IPS DF 19.7 (cell line): ENCODE measurements at places on chromosomes 1 and 21.

DNA sequence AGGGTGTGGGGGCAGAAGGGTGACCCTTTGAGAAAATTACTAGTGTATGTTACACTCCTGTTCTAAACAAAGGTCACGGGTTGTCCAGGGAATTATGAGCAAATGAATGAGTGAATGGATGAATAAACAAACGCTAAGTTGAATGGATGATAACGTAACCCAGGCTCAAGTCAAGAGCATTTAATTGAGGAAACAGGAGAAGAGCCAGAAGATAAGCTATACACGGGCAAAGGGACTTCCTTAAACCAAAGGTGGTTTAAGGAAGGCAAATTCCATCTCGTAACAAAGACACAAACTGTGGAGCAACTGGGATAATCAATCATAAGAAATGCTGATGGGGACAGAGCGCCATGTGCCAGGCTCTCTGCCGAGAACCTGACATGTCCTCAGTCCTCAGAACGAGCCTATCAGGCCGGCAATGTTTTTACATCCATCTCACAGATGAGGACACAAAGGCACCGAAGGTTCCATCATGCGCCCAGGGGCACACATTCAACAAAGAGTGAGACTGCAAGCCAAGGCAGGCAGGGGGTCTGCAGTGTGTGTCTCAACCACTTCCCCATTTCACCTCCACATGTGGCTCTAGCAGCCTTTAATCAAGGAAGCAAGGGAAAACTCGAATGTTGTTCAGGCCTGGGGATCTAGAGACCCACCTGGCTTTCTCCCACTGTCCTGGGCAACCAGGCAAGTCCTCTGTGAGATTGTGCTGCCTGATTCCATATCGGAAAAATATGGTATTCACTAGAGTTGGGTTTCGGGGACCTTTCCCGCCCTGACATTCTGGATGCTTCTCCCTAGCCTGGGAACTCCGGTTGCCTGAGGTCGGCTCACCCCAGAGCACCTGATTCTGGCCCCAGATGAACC is 126.8 kb upstream of the EDN2 start:
- DNase-seq = no peak

DNA sequence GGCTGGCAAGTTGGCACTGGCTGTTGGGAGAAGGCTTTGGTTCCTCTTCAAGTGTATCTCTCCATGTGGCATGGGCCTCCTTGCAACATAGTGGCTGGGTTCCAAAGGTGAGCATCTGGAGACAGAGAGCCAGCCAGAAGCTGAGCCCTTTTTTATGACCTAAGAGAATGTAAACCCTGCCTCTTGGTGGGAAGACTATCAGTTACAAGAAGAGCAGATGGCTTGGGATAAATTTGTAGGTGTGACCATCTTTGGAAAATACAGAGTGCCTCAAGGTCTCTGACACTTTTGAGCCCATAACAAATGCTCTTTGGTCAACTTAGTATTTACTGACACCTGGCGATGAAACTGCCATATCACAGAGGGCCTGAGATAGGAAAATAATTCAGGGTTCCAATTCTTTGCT is 31.4 kb upstream of the PRELP start:
- no peak for DNase-seq

- DNase-seq = no peak
Measured at GRCh38 chr1:114003431-114003830, 24.2 kb downstream of the OLFML3 start.

DNA sequence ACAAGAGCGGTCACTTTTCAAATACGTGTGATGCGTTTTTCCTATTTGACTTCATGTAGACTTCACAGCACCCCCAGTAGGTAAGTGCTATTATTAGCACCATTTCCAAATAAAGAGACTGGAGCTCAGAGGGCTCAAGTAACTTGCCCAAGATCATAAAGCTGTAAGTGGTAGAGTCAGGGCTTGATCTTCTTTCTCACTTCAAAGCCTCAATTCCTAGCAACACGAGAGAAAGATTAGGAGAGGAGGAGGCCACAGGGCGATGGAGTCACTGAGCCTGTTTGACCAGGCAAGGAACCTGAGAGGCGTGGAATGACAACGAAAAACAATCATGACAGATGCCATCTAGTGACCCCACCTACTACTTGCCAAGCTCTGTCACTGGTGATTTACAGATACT is 181.0 kb downstream of the FOXD2 start:
- no peak for DNase-seq

DNA sequence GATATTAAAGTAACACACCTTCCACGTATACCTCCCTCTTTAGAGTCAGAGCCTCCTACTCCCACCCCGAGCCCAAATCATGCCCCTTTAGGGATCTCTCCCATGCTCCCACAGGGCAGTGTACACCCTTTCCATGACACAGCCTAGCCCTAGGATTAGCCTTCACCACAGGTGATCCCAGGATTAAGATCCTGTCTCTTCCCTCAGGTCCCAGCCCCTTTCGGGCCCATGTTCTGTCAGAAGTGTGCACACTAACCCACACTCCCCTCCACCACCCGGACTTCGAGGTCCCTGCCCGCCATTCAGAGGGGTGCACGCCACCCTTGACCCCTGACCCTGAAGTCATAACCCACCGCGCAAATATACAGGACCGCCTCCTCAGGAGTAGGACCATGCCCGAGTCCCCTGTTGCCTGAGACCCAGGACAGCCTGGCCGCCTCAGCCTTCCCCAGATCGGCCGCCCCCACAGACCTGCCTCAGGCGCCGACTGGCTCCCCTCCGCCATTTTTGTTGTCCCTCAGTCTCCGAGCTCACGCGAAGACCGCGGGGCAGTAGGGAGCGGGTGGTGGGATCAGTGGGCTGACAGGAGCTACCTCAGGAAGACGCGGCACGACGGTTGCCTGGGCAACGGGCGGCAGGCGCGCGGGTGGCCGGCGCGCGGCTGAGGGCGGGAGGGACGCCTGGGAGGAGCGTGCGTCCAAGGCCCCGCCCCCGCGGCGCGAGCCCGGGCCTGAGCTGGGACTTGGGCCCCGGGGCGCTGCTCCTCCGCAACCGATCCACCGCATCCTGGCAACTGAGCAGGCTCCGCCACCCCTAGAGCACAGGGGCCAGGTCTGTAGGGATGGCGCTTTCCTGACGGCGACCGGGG is at the start of gene AGBL4:
AGBL4 (minus strand) TSS at position 663 of the 868 bp plus-strand sequence.
- DNase-seq = no peak

- peak; percentile 89 for DNase-seq
Measured at GRCh38 chr1:214317300-214317699, 36.3 kb downstream of the SMYD2 start.

DNA sequence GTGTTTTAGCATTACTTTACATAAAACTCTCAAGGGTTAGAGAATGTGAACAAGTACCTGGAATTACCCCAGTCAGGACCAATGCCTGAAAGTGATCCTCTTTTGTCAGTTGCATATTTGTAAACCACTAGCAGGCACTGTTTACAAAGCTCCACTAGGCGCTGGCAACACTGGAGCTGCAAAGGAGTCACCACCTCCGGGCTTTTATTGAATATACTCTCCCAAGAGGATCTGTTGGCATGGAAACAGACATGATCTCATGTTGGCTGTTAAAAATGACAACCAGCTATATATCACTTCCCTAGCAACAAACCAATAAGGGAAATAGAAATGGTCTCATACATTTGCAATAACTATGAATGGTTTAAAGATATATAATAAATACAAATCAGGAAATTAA is 116.0 kb downstream of the TTLL7 start:
- DNase-seq = no peak

- no peak for DNase-seq
Measured at GRCh38 chr21:28154121-28154520, 838.6 kb downstream of the LTN1 start.

DNA sequence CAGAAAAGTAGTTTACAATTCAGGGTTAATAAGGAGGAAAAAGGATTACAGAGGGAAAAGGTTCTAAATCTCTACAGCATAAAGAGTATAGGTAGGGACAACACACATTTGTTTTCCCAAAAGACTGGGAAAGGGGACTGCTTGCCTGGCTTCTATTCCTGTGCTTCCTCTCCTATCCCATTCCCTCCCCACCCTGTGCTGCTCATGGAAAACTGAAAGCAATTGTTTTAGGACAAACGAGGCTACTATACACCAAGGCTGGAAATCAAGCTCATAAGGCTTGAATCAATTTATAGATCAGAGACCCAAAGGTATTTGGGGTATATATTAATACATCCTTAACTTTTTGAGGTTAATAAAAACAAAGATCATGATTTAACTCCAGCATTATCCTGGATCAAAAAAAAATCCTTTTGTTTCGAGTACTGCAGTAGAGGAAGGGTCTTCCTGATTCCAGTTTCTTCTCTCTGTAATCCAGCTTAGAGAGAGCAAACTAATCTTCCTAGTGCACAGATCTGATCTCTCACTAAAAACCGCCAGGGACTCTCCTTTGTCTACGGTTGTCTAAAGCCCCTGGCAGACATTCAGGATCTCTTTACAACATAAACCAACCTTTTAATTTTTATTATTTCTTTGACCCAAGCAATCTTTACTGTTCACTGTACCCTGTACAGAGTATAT is 37.4 kb upstream of the A3GALT2 start:
- DNase-seq = no peak

DNA sequence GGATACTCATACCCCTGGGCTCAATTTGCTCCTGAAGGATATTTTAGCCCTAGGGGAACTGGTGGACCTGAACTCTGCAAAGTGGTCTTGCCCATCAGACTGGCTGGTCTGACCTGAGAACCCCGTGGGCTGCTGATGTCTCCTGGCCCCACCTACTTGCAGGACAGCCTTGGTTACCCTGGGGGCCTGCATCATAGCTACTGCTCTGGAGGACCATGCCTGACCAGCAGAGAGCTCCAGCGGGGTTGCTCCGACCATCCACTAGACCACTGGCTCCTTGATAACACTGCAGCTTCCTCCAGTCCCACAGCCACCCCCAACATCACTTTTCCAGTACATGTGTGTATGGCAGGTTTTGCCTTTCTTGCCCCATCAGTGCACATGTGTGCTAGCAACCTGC is 331.6 kb upstream of the BRINP3 start:
- no peak for DNase-seq

- no peak for DNase-seq
Measured at GRCh38 chr21:30289215-30289614, at the start of gene KRTAP25-1. KRTAP25-1 (minus strand) TSS chr21:30289514; CDS start chr21:30289490, 24 bp downstream.

DNA sequence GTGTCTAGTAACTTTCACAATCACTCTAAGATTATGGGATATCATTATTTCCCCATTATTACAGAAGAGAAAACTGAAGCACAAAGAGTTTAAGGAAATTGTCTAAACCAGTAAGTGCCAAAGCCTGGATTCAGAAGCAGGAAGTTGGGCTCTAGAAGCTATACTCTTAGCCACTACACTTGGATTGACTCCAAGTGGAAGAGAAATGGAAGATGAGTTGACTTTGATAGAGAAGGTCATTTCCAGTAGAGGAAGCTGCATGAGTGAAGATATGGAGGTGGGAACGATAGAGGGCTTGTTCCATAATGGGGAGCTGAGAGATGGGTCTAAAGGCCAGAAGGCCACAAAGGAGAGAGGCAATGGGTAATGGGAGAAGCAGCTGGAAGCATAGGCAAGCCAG is 11.7 kb upstream of the TDRD10 start:
- DNase-seq = no peak

GRCh38 chr1:234592240-234592639 is 17.7 kb downstream of the IRF2BP2 start:
- DNase-seq = no peak

GRCh38 chr1:89523572-89524368 is 859 bp upstream of the LRRC8B start:
- no peak for DNase-seq

- no peak for DNase-seq
Measured at GRCh38 chr21:31470896-31471694, 127.0 kb upstream of the TIAM1 start.

GRCh38 chr1:56578138-56578962 is 1.0 kb downstream of the PLPP3 start:
- no peak for DNase-seq

- no peak for DNase-seq
Measured at GRCh38 chr1:54681358-54681757, 34.3 kb upstream of the TTC4 start.

GRCh38 chr1:228166170-228166936 is 749 bp downstream of the IBA57 start:
- no peak for DNase-seq

DNA sequence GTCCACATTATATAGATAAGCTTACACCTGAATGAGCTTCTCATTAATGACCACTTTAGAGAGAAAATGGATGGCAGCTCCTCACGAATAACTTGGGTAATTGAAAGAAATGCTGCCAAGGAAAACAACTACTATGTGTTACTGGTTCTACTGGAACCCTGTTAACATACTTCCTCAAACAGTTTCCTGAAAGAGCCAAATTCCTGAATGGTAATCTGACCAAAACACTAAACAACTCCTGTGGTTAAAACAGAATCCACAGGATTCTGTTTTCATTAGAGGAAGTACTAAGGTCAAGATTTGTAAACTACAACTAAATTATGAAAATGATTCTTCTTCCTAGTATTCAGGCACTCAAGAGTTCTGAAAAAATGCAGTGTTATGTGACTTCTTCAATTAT is 107.2 kb downstream of the DNM3 start:
- DNase-seq = no peak

- no peak for DNase-seq
Measured at GRCh38 chr1:201447903-201448871, 20.8 kb downstream of the PHLDA3 start.

DNA sequence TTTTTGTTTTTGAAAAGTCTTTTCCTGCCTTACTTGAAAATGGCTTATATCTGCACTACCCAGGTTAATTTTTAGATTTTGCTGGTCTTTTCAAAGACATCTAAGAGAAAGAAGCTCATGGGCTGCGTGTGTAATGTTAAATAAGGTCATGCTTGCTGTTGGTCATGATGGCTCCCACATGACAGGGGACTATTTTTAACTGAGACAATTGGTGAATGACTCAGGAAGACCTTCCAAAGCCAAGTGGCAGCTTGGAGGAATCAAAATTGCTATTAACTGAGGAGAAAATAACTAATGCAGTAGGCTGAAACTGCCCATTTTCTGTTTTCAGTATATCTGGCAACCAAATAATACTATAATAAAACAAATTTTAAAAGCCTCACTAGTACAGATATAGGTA is 117.1 kb upstream of the SPAG17 start:
- DNase-seq = no peak

GRCh38 chr1:173248247-173248940 is 41.3 kb upstream of the TNFSF4 start:
- DNase-seq = no peak

- no peak for DNase-seq
Measured at GRCh38 chr1:228475812-228476211, 11.4 kb upstream of the RNF187 start.

GRCh38 chr1:247716546-247716945 is at the start of gene OR6F1:
OR6F1 (minus strand) TSS chr1:247716646; CDS start chr1:247712755, 3,891 bp downstream.
- no peak for DNase-seq

DNA sequence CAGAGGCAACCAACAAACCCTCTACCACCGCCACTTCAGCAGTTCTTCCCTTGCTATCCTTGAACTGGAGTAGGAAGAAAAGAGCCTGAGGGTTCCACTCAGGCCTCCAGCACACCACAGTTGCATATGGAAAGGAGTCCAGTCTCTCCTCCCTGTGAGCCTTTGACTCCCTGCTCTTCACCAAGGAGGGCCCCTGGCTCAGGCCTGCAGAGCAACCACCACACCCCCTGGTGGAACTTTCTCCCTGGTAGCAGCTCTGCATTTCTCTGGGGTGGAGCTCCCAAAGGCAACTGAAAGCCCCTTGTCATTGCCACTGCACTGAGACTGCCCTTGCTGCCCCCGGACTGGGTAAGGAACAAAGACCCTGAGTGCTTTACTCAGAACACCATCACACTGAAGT is 1021.5 kb upstream of the ADGRL2 start:
- no peak for DNase-seq
